ENCODE measurements at places on chromosomes 13 and 19. TPM values are rescaled to one million over a fixed set of nuclear protein-coding genes. Genes with fewer than 3 reads are reported as not detected.
A peak's percentile ranks its signal among the peaks of the same experiment; 100 is the strongest.

GRCh38 chr13:44243198-44243857 is 130.3 kb upstream of the SERP2 start:
- DNase-seq, result peak; percentile 79

GRCh38 chr13:35812736-35813135 is 318.4 kb downstream of the DCLK1 start:
- DNase-seq, result no peak

DNA sequence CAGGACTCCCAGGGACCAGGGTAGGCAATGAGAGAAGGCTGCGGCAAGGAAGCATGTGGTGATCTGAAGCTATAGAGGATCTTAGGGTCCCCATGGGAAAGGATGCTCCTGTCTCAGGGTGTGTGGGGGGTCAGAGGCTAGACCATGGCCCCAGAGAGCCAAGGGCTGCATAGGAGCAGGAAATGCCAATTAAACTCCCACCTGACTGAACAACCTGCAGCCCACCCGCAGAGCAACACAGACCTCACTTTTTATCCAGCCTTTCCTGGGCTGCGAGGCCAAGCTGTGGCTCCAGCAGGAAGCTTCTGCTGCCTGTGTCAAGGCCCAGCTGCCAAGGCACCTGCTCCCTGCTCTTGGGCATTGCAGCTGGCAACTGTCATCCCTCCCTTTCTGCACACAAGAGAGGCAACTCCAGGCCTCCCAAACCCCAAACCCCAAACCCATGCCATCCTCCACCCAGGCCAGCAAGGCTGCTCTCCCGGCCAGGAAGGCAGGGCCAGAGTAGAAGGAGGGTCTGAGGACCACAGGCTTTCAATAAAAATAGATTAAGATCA is 290.1 kb downstream of the FOXO1 start:
- DNase-seq, result no peak

- peak; percentile 55 for DNase-seq
These were observed 1.5 kb downstream of the C3 start for GRCh38 chr19:6718741-6719539.

- DNase-seq, result no peak
These were observed 1248.1 kb upstream of the PCDH20 start for GRCh38 chr13:62663767-62664166.

GRCh38 chr13:37598597-37598996 is at the start of gene POSTN:
Gene POSTN (minus strand): TSS chr13:37598768. CDS start chr13:37598726, 42 bp downstream.
- no peak for DNase-seq

GRCh38 chr13:45966715-45967114 is 85.8 kb downstream of the ZC3H13 start:
- DNase-seq, result no peak

GRCh38 chr13:40792284-40793051 is 3.1 kb downstream of the SLC25A15 start:
- DNase-seq, result no peak

DNA sequence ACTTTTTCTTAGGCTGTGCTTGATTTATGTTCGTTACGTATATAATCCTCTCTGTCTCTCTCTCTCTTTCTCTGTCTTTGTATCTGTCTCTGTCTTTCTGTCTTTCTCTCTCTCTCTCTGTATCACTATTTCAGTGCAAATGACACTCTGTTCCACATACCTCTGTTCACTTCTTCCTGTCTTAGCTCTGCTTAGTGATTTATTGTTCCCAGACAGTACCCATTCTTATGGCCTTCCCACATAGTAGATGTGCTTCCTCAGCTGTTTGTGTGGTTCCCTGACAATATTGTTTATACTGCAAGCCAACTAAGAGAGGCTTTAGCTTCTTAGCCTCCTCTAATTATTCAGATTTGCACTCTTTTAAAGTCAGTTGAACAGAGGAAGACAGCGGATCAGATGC is 1244.2 kb downstream of the DIAPH3 start:
- DNase-seq, result no peak

DNA sequence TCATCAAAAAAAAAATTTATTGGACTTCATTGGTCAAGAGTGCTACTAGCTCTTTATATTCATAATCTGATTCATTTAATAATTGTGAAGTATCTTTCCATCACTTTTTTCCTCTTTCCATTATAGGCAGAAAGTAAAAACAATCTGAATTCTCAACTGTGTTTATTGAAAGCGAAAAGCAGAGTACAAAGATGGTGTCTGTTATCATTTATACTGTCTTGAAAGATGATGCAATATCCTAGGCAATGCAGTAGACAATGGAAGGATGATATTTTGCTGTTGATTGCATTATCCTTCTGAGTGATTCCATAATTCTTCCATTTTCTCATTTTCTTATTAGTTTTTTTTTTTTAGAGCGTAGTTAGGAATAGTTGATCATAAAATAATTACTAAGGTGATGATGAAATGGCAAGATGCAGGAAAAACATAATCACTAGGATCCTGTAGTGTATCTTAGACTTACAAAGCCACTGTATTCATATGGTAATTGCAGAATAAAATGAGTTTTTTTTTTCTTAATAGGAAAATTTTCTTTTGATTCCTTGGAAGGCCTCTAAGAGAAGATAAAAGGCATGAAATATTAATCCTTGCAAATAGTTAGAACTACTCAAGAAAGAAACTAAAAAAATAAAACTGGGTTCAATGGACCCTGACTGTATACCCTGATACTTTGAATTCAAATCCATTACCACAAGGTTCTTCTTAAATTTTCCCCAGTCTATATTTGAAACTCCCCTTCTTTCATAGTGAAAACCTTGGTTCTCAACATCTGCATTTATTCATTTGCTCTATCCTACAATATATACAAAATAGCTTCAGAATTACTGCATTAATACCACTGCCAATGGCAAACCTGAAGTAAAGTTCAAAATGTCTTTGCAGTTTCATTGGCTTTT is 11.6 kb downstream of the URI1 start:
- DNase-seq, result no peak

DNA sequence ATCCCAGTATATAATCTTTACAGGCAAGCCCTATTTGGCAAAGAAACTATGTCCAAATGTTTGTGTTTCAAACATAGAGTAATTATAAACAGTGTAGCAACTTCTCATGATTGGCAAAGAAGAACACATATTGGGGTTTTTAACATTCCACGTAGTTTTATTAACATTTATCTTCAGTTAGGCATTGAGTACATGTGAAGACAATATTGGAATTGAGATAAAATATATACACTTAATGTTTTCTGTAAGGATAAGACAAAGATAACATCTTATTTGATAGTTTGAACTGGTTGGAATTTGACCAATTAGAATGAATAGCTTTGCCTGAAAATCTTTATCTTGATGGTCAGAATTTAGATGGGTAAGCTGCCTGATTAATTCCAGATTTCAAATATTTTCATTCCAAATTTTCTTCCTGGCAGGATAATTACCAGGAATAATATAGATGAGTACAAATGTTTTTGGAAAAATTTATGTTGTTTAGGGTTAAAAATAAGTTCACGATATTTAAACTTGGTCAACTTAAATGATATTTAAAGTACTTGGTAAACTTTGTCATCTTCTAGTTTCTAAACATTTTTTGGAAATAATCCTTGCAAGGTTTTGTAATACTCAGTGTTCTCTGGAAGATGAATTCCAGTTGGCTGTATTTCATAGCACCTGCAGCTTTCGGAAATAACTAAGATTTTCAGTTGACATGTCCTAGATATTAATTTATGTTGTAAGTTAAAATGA is 536.5 kb upstream of the SPRY2 start:
- DNase-seq, result no peak

The MZF1 gene
- 2.7 TPM for total RNA-seq

The PTH2 gene
- total RNA-seq, result not detected

The PSG3 gene
- total RNA-seq, result not detected

The ZNF541 gene
- total RNA-seq, result not detected

The CYP2A6 gene
- not detected for total RNA-seq

The IGLON5 gene
- not detected for total RNA-seq

The STOML3 gene
- not detected for total RNA-seq

The OR7D2 gene
- not detected for total RNA-seq

The ABCC4 gene
- 21.6 TPM for total RNA-seq

Measured in Caki2 (cell line).